SIG-M5 (cell line): ENCODE measurements at places on chromosomes 7 and 10.

GRCh38 chr7:157429680-157430224 lies 92.9 kb downstream of the DNAJB6 start:
- no peak for DNase-seq

GRCh38 chr10:49023752-49024151 lies 84.1 kb upstream of the LRRC18 start:
- no peak for DNase-seq

DNA sequence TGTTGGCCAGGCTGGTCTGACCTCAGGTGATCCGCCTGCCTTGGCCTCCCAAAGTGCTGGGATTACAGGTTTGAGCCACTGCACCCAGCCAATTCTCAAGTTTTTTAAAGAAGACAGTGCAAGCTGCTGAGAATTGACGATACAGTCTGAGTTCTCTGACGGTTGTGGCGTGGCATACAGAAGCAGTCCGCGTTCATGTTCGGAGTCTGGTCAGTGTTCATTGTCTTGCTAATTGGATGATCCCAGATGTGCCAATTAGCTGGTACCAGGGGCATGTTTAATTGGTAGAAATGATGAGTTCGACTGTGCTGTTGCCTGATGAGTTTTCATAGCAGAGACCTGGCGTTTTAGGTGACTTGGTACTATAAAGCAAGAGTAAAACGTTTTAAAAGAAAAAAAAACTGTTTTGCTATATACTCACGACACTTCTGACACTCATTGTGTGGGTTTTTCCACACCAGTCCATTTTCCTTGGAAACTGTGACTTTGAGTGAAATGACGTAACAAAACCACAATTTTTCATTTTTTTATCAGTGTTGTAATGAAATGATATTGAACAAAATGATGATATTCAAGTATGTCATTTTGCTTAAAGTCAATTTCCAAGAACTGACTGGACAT lies 32.3 kb downstream of the CAMK1D start:
- DNase-seq: no peak

DNA sequence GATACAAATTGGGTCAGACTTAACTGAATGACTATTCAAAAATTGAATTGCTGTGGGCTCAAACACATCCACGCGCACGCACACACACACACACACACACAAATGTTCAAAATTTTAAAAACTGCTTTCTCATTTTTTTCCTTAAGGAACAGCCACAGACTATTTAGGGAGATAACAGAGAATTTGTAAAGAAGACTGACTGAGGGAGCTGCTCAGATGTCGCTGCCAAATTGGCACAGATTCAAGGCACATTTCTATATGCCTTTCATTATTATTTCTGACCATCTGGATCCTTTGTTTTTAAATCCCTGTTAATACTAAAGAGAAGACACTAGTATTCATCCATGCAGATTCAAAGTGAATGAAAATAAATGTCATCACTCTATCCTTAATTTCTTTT lies 154.8 kb downstream of the DGKB start:
- no peak for DNase-seq

- no peak for DNase-seq
Measured at GRCh38 chr10:28276384-28276783, 26.5 kb downstream of the MPP7 start.

- no peak for DNase-seq
Measured at GRCh38 chr10:83023662-83024061, 1115.6 kb upstream of the GHITM start.

DNA sequence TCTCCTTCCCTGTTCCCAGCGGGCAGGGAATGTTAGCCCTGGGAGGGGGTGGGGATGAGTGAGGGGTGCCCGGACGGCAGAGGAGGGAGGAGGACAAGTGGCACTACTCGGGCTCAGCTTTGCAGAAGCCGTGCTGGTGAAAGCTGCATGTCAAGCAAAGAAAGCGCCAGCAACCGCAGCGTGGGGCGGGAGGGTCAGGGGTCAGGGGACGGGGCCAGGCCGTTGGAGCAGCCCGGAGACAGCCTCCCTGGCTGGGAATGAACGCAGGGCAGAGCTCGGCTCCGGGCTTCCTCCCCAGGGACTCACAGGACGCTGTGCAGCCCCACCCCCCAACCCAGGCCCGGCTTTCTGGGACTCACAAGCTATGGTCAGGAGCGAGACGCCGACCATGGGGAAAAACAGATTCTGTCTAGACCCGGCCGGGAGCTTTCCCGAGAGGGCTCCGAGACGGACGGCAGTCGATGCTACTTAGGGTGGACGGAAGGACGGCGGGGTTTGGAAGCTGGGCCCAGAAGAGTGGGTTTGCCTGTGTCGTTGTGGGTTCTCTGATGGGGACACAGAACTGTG lies 113.4 kb downstream of the VIPR2 start:
- no peak for DNase-seq

DNA sequence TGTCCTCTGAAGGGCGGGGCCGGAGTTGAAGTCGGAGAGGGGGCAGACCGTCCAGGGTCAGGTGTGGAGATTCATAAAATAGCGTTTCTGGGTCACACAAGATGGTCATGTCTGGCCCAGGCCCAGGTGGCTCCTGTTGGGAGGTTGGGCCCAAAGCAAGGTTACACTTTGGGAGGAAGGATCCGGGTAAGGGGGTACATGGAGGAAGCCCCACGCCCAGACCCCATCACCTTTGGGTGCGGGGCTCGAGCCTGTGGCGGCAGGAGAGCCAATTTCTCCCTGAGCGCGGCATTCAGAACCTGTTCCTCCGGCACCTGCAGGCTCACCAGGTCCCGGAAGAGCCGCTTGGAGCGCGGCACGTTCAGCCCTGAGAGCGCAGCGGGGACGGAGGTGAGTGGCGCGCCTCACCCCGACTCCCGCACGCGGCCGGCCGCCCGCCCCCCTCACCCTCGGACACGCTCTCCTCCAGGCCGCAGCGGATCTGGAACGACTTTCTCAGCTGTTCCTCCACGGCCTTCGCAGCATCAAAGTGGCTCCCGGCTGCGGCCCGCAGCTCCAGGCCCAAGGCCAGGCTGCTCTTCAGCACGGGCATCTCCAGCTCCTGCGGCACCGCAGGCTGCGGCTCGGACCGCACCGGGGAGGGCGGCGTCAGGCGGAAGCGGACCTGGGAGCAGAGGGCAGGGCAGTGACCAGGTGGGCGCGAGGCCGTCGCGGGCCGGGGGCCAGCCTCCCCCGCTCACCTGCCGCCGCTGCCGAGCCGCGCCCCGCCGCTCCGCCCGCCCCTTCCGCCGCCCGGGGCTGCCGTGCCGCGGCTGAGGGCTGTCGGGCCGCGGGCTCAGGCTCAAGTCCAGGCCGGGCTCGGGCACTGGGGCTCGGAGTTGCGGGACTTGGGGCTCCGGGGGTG lies 644 bp downstream of the PPP1R35 start:
- no peak for DNase-seq

- no peak for DNase-seq
Measured at GRCh38 chr7:30968294-30968693, 4.5 kb downstream of the GHRHR start.

DNA sequence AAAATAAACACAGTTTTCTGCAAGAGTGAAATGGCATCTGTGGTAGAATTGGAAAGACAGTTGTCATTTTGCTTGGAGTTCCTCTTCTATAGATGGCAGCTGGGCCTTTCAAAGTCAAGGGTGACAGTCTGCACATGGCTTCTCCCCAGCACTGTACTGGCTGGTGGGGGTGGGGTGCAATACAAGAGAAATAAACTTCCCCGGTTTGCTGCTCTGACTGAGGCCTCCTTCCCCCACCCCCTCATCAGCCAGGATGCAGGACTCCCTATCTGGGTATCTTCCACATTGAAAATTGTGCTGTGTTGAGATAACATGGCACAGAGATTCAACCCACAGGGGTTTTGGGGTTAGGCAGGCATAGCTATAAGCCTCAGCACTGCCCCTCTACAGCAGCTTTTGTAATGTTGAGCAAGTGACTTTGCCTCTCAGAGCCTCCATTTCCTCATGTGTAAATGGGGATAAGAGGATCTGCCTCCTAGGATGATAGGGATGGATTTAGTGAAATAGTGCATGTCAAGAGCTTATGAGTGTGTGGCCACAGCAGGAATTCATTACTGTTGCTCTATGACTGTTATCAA lies 85.8 kb upstream of the WDR11 start:
- no peak for DNase-seq

DNA sequence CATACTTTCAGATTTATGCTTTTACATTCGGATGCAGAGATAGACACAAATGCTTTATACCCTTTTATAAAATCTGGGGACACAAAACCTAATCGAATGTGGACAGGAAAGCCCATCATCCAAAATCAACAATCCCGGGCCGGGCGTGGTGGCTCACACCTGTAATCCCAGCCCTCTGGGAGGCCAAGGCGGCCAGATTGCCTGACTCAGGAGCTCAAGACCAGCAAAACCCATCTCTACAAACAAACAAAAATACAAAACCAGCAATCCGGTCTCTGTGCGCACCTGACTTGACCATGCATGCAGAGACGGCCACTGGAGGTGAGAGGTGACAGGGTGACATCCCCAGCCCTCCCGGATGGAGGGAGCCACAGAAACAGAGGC lies 13.5 kb downstream of the COBL start:
- no peak for DNase-seq

- DNase-seq: no peak
Measured at GRCh38 chr10:104516986-104517385, 124.1 kb upstream of the SORCS3 start.
